Hematopoietic multipotent progenitor cell (in vitro differentiated cells): ENCODE measurements at places on chromosomes 16 and 17. TPM values are rescaled to one million over a fixed set of nuclear protein-coding genes. Genes with fewer than 3 reads are reported as not detected.

- no peak for DNase-seq
Measured at GRCh38 chr17:46968224-46968834, 10.7 kb downstream of the RPRML start.

GRCh38 chr17:79769570-79770506, 8.1 kb upstream of the CBX2 start:
- DNase-seq, result no peak

DNA sequence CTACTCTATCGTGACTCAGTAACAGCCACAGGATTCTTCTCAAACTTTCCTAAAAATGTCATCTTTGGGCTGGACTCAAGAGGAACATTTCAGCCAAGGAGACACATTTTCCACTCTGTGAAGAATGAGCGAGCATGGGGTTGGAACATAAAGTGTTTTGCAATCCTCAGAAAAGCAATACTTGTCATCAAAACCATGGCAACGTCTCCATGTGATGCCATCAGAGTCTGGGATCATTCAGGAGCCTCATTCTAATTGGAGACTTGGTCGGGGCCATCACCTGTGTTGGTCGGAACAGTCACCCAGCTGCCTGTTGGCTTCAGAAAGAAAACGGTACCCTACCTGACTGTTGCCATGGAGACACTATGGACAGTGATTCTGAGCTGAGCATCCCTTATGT, 25.5 kb downstream of the MYOCD start:
- DNase-seq, result no peak

DNA sequence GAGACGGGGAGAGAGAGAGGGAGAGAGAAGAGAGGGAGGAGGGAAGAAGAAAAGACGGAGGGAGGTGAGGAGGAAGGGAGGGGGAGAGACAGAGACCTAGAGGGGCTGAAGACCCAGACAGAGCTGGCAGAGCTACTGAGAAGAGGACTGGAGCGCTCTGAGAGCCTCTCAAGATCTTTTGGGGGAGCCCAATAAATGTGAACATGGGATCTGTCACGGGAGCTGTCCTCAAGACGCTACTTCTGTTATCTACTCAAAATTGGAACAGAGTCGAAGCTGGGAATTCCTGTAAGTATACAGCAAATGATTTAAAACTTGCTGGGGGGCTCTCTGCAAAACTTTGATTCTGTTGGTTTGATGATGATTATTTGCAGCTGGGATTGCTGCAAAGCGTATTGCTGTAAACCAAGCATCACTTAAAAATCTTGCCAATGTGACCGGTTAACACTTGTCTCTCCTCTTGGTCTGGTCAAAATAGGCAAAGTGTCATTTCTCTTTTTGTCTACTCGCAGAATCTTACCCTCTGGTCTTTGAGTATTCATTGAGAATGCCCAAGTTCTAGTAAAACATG, 344 bp downstream of the CNTNAP4 start:
- DNase-seq, result no peak

- DNase-seq, result no peak
Measured at GRCh38 chr17:38401459-38401858, 26.8 kb upstream of the ARHGAP23 start.

- DNase-seq, result no peak
Measured at GRCh38 chr17:27285516-27285915, 8.4 kb upstream of the WSB1 start.

The TMEM92 gene
- 0.27 TPM for total RNA-seq

The MT1G gene
- 5.9 TPM for total RNA-seq

- no peak for DNase-seq
Measured at GRCh38 chr16:53999841-54000240, 286.7 kb downstream of the IRX3 start.

DNA sequence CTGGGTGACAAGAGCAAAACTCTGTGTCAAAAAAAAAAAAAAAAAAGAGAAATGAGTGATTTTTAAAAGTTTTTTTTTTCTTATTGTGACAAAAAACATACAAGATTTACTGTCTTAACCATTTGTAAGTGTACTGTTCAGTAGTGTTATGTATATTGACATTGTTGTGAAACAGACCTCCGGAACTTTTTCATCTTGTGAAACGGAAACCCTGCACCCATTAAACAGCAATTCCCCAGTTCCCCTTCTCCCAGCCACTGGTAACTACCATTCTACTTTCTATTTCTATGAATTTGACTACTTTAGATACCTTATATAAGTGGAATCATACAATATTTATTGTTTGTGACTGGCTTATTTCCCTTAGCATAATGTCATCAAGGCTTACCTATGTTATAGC, 18.7 kb downstream of the DUS2 start:
- DNase-seq, result no peak

The HOXB9 gene
- under 0.01 TPM for total RNA-seq

The PRR29 gene
- 1.6 TPM for total RNA-seq

- no peak for DNase-seq
Measured at GRCh38 chr16:89455178-89455577, 35.2 kb downstream of the ANKRD11 start.

DNA sequence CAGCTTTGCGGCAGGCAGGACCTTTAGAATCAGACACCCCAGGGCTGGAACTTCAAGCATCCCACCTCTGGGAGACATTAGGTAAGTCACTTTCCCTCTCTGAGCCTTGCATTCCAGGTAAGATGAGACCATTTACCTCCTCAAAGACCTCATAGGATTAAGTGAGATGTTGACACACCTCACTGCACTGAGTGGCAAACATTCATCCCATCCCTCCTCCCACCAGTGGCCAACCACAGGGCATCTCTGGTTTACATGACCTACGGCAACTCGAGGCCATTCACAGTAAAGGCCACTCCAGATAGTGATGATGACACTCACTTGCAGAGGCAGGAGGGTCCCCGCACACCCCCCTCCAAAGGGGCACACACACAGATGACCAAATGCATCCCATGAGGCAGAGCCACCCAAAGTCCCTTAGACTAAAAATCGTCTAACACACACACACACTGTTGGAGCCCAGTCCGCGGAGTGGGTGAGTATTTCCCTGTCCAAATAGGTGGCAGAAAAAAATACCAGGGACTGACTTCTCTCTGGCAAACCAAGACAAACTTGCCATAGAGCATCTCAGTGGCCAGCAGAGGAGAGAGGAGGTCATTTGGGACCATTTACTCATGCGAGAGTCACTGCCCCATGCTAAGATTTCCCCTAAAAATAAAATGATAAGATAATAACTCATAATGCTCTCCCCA, 454.9 kb downstream of the SOX9 start:
- DNase-seq, result no peak

DNA sequence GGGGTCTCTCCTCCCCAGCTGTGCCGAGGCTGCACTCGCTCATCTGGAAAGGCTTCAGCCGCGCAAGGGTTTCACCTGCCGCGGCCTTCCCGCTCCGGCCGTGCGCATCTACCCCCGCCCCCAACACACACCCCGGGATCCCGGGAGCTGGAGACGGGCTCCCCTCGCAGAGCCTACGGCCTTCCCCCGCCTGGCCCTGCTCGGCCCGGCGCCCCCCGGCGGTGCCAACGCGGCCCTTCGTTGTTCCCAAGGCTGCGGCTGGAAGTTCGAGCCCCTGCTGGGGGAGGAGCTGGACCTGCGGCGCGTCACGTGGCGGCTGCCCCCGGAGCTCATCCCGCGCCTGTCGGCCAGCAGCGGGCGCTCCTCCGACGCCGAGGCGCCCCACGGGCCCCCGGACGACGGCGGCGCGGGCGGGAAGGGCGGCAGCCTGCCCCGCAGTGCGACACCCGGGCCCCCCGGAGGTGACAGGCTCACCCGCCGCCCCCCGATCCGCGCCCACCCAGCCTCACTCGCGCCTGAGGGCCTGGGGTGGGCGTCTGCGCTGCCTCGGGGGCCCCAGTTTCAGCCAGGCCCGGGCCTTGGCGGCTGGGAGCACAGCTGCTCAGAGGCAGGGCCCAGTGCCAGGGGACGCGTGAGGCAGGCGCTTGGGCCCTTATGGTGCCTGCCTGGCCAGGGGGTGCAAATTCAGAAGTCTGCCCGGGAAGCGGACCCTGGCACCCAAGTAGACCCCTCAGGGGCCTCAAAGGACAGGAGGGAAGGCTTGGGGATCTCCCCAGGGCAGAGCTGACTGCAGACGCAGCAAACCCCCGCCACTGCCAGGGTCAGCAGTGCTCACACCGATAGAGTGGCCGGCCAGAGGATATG, 11.2 kb downstream of the GALK1 start:
- peak; percentile 78 for DNase-seq

GRCh38 chr17:73698966-73699365, 54.7 kb upstream of the SDK2 start:
- no peak for DNase-seq

DNA sequence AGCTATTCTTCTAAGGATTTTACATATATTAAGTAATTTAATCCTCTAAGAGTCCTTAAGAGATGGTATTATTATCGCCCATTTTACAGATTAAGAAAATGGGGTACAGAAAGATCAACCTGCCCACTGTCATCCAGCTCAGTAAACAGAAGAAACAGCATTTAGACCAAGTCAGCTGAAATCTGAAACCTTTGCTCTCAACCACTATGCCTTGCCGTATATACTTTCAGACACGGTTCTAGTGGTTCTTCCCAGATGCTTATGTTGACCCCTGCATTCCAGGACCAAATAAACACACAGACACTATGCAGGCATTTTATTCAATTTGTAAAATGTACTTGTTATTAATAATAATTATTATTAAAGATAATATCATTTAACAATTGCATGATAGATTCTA, 854.8 kb downstream of the KCNJ2 start:
- DNase-seq, result no peak

The CLEC18C gene
- under 0.01 TPM for total RNA-seq

The PYDC1 gene
- not detected for total RNA-seq

- DNase-seq, result peak; percentile 83
Measured at GRCh38 chr16:25106567-25107465, 4.7 kb upstream of the LCMT1 start.

GRCh38 chr16:7843261-7843660, 510.6 kb downstream of the RBFOX1 start:
- no peak for DNase-seq

DNA sequence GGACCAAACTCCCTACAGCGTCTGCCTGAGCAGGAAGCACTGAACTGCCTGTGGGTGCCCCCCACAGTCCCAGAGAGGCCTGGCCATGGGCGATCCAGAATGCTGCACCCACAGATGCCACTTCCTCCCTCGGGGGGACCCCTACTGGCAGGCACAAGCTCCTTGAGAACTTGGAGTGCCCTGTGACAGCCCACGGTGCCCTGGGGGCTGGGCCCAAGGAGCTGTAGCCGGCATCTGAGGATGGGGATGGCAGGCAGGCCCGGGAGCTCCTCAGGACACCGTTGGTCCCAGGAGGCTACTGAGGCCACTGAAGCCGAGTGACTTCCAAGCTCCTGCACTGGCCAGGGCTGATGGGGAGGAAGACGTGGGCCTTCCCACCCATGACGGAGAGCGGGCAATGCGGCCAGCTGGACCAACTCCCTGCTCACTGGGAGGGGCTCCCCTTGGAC, 15.1 kb upstream of the RASD1 start:
- DNase-seq, result no peak

DNA sequence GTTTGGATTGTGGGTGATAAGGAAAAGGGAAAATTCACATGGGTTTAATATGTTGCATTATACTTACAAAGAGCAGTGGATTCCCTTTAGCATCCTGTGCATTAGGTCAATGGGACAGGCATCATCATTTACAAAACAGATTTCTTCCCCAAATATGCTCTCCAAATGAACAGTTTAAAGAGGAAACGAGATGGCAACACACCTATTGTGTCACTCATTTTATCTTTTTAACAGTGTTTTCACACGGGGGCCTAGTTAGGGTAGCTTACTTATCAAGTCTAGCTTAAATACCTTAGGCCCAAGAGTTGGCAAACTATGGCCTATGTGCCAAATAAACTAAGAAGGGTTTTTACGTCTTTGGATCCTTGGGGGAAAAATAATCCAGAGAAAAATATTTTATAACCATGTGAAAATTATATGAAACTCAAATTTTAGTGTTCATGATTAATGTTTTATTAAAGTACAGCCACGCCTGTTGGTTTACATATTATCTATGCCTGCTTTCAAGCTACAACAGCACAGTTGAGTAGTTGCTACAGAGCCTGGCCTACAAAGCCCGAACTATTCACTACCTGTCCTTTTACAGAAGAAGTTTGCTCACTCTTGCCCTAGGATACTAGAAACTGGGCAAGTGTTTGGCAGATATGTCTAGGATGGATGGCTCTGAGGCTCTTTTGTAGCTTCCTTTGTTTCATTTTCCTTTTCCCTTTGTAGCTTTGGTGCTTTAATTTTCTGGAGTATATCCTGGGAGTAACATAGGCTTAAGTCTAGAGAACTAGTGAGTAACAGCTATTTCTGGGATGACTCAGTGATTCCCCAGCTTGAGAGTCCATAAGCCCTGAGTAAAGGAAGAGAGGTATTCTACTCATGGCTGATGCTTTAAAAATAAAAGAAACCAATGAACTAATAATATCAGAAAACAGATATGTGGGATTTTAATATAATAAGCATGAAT, 12.4 kb downstream of the NUP93 start:
- DNase-seq, result no peak

The TNFSF12 gene
- 11.0 TPM for total RNA-seq

DNA sequence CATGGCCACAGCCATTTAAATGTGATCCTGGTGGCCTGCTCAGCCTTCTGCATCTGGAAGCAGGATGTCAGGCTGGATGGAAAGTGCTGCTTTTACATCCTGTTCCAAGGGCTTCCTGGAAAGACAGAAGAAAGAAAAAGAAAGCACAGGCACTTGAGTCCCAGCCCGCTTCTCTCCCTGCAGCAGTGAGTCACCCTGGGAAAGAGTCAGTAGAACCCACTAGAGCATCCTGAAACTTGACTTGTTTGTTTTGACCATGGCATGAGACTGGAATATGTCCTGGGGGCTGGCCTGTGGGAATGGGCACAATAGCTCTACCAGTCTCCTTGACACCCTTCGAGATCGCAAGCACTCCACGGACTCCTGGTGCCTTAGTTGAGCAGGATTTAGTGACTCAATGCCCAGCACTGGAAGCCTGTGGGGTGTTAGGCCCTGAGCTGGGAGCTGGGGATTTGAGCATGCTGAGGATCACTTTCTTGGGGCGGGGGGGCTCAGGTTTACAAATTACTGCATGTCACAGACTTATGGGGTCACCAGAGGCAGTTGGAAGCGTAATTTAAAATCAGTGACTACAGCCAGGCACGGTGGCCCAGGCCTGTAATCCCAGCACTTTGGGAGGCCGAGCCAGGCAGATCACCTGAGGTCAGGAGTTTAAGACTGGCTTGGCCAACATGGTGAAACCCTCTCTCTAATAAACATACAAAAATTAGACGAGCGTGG, 22.1 kb upstream of the GNA13 start:
- DNase-seq, result no peak

DNA sequence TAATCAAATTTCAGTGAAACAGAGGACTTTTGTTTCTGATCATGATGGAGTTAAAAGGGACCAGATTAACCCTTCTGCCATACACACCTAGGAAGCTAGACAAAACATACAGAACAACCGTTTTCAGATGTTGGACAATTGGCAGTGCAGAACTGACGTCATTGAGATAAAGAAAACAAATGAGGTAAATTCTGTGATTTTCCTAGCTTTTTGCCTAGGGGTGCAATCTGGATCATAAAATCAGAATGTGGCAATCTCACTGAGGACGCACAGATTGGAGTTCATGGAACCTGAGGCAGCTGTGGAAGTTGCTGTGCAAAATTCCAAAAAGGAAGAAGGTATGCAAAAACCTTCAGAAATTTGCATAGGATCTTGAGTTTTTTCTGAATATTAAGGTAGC, 15.0 kb upstream of the USP32 start:
- no peak for DNase-seq

GRCh38 chr17:32567511-32567910, 80.7 kb downstream of the CDK5R1 start:
- no peak for DNase-seq

The B3GNT9 gene
- total RNA-seq, result 9.2 TPM

The KCNH6 gene
- total RNA-seq, result not detected

GRCh38 chr17:77930780-77931768, 27.4 kb upstream of the TNRC6C start:
- DNase-seq, result no peak
